Mesendoderm (in vitro differentiated cells): ENCODE measurements at places on chromosomes 1 and 21.
A peak's percentile ranks its signal among the peaks of the same experiment; 100 is the strongest.

DNA sequence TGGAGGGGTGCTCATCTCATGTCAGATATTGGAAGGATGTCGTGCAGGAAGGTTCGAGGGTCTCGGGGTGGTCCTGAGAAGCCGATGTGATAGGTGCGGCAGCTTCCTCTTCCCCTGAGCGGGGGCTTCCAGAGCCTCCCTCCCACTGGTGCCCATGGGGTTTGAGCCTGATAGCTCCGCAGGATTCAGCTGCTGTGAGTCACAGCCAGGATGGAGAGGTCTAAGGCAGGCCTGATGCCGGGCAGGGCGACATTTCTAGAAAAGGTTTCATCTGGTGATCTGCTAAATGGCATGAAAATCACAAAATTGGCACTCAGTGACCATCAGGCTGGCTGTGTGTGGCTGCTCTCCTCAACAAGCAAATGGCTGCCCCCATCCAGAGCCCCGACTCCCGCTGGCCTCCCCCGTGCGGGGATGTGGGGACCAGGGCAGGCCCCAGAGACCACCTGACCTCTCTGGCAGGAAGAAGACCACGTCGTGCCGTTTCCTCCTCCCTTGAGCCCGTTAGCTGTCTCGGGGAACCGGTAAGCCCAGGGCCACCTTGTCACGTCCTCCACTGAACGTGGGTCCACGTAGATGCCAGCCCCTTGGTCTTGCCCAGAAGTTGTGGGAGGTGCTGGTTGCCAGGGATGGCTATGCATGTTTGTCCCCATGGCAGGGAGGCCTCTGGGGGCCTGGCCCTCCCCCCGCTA, 66.1 kb downstream of the SKI start:
- DNase-seq: no peak

DNA sequence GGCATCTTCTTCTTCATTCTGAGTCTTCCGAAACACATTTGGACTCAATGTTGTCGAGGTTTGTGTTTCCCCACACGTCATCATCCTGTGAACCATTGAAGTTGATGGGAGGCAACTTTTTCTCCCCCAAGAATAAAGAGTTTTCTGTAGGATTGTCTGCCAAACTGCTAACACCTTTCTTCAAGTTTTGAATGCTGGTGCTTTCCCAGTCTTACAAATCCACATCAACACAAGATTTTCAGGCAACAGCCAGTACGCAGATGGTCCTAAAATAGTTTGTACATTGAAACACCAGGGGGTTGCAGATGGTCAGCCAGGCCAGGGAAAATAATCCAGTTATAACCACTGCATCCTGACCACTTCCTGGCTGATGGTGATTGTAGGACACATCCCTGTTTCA, 187.9 kb downstream of the DISC1 start:
- DNase-seq: no peak

- DNase-seq: no peak
These were observed 31.6 kb downstream of the TEX35 start for GRCh38 chr1:178544531-178544930.

DNA sequence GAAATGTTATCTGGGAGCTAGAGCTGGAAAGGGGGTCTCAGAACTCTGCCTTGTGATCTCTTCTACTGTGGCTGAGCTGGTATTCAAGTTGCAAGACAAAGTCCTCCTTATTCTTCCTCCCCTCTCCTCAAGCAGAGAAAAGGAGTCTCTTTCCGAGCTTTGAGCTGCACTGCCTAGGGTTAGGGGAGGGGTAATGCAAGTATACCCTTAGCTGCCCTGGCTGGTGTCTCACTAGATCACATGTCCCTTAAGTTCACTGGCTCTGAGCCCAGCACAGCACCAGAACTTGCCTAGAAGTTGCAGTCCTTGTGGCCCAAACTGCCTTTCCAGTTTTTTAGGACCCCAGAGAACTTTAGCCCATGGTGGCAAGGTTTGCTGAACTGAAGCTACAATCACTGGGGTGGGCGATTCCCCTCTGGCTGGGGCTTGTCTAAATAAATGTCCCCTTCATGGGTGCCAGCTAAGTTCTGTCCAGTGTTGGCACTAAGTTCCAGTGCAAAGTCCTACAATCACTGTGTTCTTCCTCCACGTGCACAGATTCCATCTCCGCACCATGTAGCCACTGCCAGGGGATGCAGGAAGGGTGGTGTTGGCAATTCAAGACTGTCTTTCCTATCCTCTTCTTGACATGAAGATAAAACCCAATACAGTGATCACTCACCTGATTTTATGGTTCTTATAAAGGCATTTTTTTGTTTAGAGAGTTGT, 22.7 kb upstream of the CHIA start:
- no peak for DNase-seq

GRCh38 chr1:60903591-60903990, 178.8 kb upstream of the NFIA start:
- peak; percentile 46 for DNase-seq

DNA sequence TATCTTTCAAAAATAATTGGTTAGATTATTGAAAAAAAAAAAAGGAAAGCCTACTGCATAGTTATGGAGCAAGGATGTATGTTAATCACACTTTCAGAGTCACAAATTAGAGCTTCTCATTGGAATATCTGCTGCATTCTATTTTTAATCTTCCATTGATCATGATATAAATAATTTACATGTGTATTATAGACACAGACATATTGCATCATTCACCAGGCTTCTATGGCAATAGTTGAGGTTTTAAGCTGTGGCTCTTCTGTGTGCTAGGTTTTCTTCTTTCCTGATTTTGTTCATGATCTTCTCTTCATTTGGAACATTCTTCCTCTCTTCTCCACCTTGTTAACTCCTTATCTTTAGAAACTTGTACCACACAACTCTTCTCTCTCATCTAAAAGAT, 123.2 kb upstream of the HMCN1 start:
- no peak for DNase-seq

DNA sequence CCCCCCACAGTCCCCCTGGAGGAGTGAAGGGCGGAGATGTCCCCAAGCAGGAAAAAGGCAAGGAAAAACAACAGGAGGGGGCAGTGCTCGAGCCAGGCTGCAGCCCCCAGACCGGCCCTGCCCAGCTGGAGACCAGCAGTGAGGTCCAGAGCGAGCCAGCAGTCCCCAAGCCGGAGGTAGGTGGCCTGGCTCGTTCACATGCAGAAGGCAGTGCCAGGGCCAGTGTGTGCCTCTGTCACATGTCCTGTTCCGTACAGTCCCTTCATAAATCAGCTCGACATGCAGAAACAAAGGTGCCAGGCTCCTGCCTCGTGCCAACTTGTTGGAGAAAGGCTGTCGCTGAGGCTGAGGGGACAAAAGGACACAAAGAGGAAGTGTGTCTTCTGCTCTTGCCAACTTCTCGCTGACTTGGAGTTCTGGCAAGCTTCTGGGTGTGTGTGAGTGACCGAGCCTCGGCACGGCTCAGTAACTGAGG, 24.1 kb upstream of the MPZL1 start:
- no peak for DNase-seq

DNA sequence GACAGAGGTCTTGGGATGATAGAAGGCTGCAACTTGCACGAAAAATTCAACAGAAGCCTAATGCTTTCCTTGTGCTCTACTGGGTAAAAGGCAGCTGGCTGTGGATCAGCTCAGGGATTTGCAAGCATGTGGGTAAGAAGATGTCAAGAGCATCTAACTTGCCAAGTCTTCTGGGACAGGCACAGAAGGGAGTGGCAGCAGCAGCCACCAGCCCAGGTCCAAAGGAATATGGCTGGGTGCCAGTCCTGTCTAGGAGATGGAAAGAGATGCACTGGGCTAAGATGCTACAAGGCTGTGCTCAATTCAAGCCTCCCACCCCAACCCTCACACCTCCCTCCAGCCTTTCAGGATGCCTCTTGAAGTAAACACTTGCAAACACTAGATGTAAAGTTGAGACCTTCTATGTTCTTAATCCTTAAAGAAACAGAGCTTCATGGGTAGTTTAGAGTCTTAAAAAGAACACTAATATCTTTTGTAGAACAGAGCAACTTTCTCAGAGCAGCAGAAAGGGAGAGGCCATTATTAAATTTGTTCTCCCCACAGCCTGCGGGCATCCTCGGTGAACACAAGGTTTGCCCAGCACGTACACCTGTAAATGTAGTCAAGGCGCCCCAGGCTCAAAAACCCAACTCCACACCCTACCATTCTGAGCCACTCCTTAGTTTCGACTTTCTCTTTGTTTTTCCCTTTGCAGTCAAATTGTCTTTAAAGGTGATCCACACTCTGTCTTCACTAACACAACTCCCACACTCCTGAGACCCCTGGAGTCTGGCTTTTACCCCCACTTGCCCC, 64.6 kb upstream of the BCAR3 start:
- no peak for DNase-seq

DNA sequence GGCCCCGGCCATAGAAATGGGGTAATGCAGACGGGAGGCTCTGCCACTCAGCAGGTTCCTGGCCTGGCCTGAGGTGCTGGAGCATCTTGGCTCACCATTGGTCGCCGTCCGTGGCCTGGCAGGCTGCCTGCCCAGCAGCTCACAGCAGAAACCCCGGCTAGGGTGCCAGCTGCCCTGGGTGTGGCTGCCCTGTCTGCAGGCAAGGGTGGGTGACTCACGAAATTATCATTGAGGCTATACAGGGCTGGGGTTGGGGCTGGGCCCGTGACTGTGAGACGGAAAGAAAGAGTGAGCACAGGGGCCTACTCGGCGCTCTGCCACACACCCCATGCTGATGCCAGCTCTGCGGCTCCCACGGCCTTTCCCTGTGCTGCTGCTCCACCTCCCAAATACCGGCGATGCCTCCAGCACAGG, 8.0 kb upstream of the PKP1 start:
- DNase-seq: no peak

GRCh38 chr1:40893946-40894345, 31.8 kb upstream of the CITED4 start:
- DNase-seq: no peak

- DNase-seq: peak; percentile 51
These were observed 8.9 kb downstream of the MFAP2 start for GRCh38 chr1:16971341-16972188.
